ENCODE measurements at places on chromosomes 7 and 10.
A peak's percentile ranks its signal among the peaks of the same experiment; 100 is the strongest.

DNA sequence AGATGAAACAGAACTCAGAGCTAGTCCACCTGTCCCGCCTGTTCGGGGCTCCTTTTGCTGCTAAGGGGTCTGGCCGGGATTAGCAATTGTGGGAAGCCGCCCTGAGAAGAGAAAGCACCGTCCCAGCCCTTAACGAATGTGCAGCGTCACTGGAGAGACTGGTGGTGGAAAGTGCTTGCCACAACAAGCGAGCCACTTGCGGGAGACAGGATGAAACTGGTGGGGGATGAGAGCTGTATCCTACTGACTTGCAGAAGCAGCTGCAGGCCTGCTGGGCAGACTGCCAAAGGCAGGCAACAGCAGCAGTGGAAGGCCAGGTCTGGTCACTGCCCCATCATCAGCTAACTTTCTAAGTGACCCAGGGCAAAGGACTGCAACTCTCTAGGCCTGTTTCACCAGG, 95.4 kb downstream of the FAM53B start:
- peak; percentile 88 for DNase-seq

DNA sequence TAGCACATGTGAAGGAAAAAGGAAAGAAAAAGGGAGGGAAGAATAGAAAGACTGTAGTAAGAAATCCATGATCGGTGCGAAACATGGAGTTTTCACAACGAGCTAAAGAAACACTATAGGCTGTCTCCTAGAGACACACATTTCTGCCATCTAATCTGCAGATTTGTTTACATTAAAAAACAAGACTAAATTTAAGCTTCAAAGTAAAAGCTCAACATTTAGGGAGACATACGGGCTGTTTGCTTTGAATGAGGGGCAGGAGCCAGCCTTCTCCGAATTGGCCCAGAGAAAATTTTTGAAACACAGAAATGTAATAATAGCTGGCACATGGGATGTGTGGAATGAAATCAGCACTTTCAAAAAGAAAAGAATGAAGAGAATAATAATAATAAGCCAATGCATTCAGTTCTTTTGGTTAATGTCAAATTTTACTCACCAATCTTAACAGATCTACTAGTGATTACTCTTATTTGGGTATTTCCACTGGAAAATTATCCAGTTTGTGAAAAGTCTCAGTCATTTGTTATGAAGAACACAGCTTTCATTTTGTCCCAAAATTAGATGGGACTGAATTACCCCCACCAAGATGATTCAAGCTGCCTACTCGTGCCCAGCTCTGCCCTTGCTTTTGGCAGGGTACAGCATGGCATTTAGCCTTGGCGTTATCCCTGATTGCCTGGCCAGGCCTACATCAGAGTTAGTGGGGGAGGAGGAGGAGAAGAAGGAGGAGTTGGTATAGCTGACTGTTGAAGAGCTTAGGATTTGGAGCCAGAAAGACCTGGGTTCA, 47.1 kb downstream of the MTURN start:
- DNase-seq, result no peak

GRCh38 chr10:74165530-74165901, 14.5 kb downstream of the ADK start:
- DNase-seq, result peak; percentile 46

DNA sequence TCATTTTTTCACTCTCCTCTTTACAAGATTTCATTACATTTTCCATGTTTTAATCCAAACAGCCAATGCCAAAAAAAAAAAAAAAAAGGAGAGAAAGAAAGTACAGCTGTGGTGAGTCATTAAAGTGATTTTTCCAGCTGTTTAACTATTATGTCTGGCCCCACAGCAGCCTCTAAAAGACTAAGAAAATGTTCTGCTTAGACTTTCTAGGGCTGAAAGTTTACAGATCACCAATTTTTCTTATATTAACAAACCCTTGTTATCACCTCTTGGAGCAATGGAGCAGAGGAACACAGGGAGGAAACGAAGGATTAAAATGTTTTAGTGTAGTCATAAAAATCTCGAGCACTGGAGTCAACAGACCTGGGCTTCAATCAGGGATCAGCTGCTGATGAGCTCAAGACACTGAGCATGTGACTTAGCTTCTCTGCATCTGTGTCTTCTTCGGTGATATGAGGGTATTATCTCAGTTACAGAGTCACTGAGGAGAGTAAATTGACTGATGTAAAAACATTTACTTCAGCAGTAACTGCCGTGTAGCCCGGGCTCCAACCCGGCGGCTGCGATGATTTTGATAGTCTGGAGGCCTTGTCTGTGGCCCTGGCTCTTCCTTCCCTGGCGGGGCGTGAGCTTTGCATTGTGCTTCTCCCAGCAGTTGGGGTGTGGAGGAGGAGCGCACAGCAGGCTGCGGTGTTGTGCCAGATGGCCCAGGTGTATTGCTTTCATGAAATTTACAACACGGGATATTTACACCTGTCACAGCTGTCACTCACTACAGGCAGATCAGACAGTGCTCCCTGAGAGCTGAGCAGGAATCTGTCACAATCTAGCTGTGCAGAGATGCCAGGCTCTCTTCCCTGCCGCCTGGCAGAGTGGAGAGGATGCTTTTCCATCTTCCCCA, 298.3 kb upstream of the FZD8 start:
- DNase-seq, result no peak

DNA sequence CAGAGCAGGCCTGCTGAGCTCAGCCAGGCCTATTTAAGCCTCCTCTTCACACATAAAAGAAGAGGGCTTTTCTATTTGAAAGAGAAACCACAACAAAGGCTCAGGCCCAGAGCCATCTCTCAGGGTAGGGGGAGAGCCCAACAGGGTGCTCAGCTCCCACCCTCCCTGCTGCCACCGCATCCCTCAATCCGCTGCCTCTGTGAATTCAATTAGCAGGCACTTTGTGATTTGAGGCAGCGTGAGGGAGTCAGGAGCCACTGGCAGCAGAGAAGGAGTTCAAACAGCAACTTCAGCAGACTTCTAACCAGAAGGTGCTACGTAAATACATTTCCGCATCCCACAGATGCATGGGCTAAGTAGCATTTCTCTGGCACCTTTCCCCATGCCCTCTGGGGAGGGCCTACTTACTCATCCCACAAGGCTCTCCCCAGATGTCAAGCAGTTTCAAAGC, 45.2 kb downstream of the LRRC20 start:
- no peak for DNase-seq

DNA sequence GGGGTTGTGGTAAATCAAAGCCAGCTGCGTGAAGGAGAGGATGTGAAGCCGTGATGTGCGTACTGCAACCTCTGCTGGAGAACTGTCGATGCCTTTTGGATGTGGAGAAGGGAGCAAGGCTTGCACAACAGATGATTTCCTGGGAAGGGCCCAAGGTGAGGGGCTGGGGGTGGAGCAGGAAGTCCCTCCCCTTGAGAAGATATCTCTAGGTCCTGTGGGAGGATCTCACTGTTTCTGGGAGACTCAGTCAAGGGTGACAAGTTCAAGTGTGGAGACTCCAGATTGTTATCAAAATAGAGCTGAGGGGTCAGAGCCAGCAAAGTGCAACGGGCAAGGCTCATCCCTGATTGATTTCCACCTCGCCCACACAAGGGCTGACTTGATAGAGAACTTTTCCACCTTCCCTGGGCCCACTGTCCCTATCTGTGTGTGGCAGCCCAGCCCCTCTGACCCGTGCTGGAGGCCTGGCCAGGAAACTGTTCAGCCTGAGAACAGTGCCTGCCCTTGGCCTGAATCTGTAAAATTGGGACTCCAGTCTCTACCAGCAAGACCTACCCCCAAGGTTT, 55.0 kb downstream of the COL13A1 start:
- no peak for DNase-seq
